Pancreas (tissue), 10 donors: ENCODE measurements at places on chromosomes 5 and 9.

DNA sequence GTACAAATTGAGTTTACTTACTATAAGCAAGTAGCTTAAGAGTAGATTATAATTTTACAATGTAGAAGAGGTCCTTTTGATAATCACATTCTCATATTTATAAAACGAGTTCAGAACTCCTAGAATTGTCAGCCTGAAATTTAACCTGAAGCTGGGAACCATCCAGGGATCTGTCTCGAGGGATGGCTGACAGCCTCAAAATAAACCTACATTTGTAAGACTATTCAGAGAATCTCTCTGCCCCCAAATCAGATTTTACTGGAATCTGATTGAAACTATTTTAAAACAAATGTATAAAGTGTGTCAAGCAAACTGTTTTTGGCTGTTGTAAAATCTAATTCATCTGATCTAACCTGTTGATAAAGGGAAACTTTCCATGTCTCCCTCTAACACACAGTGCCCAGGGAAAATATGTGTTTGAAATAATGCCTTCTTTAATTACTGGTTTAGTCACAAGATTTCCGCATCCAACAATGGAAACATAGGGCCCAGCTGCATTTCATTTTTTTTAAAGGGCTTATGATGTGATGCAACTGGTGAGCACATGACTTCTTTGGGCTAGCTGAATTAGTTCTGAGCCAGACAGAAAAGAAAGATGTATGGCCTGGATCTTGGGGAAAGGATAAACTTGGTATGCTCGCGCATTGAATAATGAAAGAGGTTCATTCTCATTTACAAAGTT lies 30.3 kb downstream of the SLC25A46 start:
- DNase-seq, result no peak

DNA sequence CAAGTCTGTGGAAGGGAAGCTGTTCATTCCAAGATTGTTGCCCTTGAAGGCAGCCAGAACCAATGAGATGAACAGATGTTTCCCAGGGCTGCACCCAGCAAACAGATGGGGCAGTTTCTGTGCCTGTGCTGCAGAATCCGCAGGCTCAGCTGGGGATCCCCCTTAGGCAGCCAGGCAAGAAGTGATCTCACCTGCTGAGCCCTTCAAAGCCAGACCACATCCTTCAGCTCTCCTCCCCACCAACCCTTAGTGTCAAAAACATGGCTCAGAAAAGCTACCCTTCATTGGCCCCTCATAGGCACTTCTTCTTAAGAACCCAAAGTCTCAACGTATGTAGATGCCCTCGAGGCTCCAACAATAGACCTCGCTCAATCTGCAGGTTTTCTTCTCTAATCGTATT lies 626.7 kb downstream of the CCDC171 start:
- DNase-seq, result no peak

DNA sequence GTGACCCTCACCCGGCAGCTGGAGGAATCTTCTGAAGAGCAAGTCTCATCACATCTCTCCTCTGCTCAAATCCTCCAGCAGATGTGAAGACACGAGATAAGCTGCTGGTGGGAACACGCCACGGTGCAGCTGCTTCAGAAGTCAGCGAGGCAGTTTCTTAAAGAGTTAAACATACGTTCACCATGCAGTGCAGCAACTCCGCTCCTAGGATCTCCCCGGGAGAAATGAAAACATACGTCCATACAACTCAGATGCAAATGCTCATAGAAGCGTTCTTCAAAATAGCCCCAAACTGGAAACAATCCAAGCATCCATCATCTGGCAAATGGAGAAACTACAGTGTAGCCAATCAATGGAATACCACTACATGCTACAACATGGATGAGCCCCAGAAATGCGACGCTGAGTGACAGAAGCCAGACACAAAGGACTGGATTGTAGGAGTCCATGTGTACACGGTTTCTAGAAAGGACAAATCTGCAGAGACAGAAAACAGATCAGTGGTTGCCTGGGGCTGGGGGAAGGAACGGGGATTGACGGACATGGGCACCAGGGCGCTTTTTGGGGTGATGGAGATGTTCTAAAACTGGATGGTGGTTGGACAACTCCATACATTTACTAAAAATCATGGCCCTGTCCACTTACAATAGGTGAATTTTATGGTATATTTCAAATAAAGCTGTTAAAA lies 150.6 kb downstream of the COL23A1 start:
- no peak for DNase-seq

GRCh38 chr5:150514708-150515211 lies 6.8 kb downstream of the NDST1 start:
- DNase-seq, result peak; percentile 74

DNA sequence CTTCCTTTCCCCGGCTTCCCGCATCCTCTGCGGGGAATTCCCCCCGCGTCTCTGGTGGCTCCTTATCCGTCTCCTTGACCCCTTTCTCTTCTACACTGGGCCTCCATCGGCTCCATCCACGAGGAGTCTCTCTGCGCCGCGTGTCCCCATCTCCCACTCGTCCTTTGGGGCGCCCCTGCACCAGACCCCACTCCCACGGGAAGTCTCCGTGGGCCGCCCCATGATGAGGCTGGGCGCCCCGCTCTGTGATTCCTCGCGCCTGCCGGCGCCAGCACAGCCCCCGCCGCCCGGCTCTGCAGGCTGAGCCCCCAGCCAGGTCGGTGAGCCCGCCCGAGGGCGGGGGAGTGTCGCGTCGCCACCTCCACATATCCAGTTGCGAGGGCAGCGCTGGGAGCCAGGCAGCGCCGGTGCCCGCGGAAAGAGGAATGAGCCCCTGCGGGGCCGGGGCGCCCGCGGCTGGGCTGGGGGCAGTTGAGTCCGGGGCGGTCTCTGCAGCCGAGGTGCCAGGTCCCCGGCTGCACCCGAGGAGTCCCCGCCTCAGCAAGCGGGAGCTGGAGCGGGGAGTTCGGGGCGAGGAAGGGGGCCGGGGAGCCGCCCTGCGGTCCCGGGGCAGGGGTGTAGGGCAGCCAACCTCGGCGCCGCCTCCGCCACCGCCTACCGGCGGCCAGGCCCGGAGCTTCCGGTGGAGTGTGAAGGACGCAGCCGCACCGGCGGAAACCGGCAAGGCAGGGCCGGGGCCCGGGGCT lies 2.1 kb upstream of the TRAF1 start:
- DNase-seq, result peak; percentile 82

GRCh38 chr5:93062548-93062947 lies 518.5 kb downstream of the NR2F1-AS1 start:
- no peak for DNase-seq
